ENCODE measurements at places on chromosomes 1 and 21.

DNA sequence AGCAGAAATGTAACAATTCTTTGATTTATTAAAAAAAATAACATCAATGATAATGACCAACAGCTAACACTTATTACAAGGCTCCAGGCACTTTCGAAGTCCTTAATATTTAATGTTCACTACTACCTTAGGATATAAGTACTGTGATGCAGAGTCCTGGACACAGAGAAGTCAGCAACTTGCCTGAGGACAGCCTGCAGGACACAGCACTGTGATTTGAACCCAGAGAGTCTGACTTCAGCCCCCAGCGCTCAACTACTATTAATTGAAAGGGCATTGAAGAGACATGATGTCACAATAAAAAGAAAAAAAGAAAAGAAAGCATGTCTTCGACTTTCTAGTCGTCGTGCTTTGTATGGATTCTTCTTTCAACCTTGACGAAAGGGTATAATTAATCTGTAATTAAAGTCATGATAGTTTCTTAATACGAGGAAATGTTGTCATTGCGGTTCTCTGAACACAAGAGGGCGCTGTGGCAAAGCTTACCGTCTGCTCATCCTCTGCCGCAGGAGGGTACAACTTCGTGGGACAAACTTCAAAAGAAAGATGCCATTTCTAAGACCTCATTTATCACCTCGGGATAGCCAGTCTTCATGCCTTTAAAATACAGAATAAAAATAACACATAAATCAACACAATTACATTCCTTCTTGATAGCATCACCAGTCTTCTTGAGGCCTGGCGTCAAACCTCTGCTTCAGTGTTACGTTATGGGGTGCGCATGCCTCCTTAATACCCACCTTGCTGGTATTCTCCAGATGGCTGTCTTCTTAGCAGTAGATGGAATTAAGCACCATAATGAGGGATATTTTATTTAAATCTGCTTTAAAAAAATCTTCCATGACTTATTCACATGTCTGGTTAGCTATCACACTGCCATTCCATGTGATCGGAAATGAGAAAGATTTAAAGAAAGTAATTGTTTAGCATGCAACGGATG is 240.1 kb downstream of the DISC1 start:
- peak; percentile 38 for DNase-seq

DNA sequence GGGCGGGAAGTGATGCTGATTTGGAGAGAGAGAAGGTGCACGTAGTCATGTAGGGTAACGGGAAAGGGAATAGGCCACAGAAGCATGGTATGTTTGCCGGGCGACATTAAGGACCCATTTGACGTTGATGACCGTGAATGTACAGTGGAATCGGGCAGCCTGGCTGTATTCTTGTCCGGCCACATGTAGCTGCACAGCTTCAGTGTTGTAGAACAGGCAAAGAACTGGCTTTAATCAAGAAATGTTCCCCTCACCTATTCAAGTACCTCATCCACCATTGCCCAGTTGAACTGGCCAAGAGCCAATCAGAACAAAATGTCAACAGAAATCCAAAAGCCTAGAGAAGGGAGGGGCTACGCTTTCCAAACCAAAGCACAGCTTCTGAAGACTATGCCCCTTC is 104.8 kb downstream of the DHRS3 start:
- DNase-seq, result peak; percentile 1

- DNase-seq, result no peak
These were observed 7.4 kb upstream of the MGST3 start for GRCh38 chr1:165623624-165624023.

DNA sequence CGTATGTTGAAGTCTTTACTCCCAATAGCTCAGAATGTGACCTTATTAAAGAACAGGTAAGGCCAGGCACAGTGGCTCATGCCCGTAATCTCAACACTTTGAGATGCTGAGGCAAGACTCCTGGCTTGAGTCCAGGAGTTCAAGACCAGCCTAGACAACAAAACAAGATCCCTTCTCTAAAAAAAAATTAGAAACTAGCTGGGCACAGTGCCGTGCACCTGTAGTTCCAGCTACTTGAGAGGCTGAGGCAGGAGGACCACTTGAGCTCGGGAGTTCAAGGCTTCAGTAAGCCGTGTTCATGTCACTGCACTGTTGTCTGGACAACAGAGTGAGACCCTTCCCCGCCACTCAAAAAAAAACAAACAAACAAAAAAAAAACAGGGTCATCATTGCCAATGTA is 171.3 kb downstream of the RERE start:
- no peak for DNase-seq

DNA sequence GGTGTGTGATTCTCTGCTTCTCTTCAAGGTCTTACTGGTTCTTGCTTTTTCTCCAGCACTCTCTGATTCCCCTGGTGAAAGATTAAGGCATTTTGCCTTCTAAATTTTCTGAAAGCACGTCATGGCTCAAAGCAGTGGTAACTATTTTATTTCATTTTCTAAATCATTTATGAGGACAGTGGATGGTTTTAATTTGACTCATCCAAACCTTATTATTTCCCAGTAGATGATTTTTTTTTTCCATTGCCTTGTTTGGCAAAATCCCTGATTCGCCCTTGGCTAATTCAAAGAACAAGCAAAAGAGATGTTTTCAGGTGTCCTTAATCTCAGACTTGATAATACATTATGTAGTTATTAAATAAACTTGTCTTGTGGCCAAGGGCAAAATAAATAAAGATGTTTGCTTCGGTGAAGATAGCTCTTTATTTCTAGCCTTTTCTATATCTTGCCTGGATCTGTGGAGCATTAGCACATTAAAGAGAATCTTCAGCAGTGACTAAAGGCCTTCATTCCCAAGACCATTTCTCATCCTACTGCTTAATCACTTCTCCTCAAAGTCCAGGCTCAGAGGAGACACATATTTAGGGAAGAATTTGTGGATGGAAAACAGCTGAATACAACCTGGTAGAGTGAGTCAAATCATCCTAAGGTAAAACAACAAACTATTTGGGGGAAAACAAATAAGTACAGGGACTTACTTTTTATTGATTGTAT is 359.8 kb downstream of the DUSP10 start:
- no peak for DNase-seq

DNA sequence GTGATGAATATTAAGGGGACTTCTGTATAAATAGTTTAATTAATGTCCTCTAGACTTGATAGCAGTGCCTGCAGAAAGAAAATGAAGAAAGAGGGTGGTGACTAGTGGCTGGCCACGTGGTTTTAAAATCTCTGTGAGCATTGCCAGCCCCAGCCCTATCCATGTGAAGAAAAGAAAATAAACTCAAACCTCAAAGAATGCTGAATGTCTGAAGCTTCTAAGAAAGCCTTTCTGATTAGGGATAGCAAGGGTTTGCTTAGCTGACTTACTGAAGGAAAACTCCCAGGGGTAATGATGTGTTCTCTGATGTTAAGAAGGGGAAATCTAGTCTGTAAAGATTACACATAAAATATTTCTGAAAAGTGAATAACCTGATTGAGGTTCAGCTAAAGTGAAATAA is 31.8 kb downstream of the ADGRL2 start:
- no peak for DNase-seq

DNA sequence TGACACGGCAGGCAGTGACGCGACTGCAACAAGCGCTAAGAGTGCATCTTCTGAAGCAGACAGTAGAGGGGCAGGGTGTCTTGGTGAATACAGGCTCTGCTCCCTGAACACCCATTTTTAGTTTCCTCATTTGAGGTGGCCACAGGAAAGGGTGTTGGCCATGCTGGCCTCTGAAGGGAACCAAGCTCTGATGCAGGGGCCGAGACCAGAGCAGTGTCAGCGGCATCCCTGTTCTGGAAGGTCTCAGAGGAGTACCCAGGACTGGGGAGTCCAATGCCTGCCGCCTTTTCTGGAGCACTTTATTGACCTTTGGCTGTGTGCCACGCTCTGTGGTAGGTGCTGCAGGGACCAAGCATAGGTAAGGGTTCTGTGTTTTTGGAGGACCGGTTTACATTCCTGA is 100.4 kb downstream of the KCNJ6 start:
- no peak for DNase-seq

- no peak for DNase-seq
These were observed 31.3 kb downstream of the SLC30A1 start for GRCh38 chr1:211547710-211548109.

DNA sequence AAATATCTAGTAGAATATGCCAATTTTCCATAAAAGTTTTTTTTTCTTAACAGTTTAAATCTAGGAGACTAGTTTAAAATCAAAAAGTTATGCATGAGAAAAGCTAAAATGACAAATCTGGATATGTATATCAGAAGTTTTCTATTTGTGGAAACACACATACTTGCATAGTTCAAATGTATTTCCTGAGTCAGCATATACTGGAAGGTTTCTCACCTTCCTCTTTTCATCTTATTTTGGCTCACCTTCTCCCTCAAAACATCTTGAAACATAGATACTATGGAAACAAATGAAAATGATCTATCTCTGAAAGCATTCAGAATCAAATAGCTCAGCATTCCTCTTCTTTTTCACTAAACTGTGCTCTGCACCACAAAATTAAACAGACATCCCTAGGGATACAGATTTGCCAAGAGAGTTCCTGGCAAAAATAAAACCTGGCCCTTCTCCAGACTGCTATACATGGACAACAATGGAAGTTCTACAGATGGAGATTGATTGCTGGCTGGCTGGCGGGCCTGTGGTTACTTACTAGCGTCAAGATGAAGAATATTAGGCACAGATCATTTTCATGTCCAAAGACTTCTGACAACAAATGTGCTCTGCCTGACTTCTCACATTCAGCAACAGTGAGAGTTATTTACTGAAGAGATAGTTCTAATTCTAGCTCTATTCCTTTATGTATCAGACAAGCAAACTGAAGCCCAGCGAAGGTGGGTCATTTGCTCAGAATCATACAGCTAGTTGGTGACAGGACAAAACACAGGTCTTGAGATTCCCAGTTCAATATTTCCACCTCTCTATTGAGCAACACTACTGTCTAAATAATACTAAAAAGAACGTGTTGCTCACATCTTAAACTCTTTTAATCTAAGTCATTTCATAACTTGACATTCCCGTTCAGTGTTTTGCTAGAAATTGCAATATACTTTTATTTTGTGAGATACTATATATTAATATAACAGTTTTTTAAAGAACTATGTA is 26.6 kb downstream of the DIPK1A start:
- peak; percentile 68 for DNase-seq

DNA sequence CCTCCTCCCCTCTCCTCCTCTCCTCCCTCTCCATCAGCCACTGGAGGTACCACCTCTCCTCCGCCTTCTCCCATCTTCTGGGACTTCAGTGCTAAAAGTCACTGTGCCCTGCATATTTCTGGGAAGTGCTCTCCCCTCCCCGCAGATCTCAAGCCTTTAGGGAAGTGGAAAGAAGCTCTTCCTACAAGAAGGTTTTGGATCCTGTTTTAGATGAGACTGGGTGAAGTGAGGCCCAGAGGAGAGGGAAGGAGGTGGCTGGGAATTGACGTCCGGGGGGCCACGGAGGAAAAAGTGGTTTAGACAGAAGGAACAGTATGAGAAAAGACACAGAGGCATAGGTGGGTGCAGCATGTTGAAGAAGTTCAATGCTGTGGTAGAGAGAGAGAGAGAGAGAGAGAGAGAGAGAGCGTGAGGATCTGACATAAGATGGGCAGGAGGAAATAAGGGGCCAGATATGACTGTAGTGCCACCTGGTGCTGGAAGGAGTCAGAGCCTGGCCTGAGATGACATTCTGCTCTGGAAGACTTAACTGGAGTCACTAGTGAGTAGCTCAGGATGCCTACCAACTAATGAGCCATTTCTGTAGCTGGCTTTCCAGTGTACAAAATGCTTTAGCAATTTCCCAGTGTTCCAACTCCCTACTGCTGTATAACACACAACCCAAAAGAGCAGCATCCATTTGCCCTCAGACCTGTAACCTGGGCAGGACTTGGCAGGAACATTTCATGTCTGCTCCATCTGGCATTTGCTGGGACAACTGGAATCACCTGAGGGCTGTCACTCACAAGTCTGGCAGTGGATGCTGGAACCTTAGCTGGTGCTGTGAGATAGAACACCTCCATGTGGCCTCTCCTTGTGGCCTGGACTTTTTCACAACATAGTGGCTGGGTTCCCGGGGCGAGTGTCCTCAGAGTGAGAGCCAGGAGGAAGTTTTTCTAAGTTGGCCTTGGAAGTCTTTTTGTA is 16.6 kb upstream of the ZSCAN20 start:
- DNase-seq, result peak; percentile 51

DNA sequence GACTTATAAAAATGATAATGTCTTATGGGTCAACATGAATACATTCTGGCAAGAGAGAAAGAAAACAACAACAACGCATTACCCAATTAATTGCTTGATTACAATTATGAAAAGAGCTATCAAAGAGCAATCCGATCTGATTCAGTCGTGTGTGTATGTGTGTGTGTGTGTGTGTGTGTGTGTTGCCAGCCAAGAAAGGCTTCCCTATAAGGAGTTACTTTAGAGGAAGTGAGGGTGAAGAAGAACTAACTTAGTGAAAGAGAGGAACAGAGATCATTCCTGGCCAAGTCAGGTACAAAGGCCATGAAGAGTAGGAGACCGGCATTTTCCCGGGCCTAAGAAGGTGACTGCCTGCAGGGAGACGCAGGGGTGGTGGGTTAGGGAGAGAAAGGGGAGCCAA is 9.4 kb downstream of the TMEM35B start:
- no peak for DNase-seq

DNA sequence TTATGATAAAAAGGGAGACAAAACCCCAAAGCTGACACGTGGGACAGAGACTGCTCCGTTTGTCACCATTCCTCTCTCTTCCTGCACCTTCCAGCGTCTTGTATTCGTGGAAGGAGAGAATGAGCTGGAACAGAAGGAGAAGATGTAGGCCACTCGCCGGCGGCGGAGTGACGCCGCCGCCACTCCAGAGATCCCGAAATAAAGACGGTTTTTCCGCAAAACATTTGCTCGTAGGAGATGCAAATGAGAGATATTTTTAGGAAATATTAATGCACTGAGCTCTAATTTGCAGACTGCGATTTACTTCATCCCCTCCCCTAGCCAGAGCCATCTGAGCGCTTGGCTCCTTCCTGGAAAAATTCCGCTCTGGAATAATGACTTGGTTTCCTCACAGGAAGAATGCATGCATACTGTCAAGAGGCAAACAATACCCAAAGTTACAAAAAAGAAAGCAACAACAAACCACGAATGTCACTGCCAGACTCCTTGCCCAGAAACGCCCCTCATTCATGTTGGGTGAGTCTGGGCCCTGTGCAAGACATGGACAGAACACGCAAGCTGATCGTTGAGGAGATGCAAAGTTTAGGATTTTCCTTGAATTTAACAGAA is 18.0 kb upstream of the ADARB1 start:
- DNase-seq, result no peak

GRCh38 chr1:178055093-178055492 is 38.8 kb upstream of the RASAL2 start:
- no peak for DNase-seq

GRCh38 chr1:39650431-39650830 is 11.0 kb upstream of the HEYL start:
- DNase-seq, result no peak

- no peak for DNase-seq
These were observed 45.5 kb upstream of the PLXNA2 start for GRCh38 chr1:208289716-208290115.

GRCh38 chr1:23478896-23479665 is 4.9 kb downstream of the ASAP3 start:
- no peak for DNase-seq

GRCh38 chr1:98003442-98003841 is 82.6 kb upstream of the DPYD start:
- no peak for DNase-seq

Data from COR-L47 (cell line).